ENCODE measurements at places on chromosomes 3 and 15.

- DNase-seq, result no peak
These were observed 60.3 kb upstream of the CCNL1 start for GRCh38 chr3:157220211-157220610.

DNA sequence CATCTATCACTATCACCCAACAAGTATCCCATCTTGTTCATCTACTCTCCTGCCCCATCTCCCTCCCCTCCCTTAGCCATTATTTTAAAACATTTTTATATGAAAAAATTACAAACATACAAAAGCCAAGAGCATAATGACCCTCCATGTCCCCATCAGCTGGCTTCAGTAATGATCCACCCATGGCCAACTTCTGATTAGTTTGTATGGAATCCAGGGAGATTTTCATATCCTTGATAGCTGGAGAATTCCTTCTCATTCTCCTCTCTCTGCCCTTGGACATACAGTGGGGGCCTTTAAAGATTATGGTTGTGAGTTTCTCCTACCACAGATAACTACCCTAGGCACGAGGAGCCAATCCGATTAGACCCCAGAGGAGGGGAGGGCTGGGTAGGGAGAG lies 40.2 kb downstream of the IRAK2 start:
- no peak for DNase-seq

GRCh38 chr15:39948817-39949216 lies 14.9 kb downstream of the EIF2AK4 start:
- DNase-seq, result no peak

- DNase-seq, result no peak
These were observed 252.1 kb downstream of the DOCK3 start for GRCh38 chr3:50926868-50927267.

GRCh38 chr3:106930086-106930485 lies 447.2 kb upstream of the CCDC54 start:
- DNase-seq, result no peak

DNA sequence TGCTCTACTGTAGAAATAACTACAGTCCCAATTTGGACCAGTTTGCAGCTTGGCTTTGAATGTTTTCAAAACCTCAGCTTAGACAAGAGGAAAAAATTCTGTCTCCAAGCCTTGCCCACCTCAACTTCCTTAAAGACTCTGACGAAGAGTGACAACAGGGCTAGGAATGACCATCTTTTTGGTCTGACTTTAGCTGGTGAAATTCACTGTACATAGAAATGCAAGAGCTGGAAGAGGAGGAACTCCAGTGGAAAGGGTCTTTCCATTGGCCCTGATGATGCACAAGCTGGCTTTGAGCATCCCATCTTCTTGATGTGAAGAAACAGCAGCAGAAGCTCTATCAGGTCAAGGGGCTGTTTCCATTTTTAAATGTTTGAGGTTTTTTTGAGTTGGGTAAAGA lies 22.7 kb upstream of the SH3BP5 start:
- DNase-seq, result no peak

DNA sequence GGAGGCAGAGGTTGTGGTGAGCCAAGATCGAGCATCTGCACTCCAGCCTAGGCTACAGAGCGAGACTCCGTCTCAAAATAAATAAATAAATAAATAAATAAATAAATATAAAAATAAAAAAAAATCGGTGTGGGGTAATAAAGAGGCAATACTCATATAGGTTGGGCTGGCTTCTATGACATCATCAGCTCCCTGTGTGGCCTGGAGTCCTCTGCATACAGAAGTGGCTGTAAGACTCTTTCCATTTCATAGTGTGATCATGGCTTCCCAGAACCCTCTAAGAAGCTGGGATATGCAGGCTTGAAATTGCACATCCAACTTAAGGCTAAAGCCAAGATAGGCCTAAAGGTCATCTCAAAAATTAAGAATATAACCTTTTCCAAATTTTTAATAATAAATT lies 101.6 kb downstream of the ZIC4 start:
- DNase-seq, result no peak

DNA sequence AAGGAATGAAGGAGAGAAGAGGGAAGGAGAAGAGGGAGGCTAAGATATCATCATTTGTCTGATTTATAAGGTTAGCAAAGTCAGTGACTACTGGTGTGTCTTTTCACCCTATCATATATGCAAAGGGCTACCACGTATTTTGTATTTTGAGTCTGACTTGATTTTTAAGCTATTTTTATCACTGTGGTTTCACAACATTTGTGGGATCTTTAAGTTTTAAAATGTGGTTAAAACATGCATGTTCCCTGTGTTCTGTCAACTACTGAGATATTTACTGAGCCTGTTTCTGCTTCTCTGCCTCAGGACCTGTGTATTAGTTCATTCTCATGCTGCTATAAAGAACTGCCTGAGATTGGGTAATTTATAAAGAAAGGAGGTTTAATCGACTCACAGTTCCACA lies 22.5 kb upstream of the SPTSSB start:
- no peak for DNase-seq

DNA sequence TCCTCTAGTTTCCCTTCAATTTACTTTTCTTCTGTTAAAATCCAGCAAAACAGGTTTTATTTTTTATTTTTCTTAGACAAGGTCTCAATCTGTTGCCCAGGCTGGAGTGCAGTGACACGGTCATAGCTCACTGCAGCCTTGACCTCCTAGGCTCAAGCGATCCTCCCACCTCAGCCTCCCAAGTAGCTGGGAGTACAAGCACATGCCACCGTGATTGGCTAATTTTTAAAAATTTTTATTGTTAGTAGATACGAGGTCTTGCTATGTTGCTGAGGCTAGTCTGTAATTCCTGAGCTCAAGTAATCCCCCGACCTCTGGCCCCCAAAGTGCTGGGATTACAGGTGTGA lies 41.6 kb downstream of the ILDR1 start:
- no peak for DNase-seq

DNA sequence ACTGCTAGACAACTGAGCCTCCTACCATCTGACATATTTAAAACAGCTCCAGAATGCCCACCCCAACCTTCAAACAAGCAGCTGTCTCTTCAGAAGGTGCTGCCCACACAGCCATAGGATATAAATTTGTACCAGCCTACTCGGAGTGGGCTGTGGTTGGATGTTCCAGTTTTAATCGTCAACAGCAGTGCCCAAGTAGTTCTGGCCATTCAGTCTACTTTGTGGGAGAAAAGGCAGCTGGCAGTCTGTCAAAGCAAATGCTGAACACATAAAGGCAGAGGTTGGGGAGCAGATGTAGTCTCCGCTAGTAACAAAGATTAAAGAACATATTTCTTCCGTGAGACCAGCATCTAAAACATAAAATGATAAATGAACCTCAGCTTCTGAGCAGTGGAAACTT lies 15.9 kb upstream of the ERC2 start:
- DNase-seq, result no peak

DNA sequence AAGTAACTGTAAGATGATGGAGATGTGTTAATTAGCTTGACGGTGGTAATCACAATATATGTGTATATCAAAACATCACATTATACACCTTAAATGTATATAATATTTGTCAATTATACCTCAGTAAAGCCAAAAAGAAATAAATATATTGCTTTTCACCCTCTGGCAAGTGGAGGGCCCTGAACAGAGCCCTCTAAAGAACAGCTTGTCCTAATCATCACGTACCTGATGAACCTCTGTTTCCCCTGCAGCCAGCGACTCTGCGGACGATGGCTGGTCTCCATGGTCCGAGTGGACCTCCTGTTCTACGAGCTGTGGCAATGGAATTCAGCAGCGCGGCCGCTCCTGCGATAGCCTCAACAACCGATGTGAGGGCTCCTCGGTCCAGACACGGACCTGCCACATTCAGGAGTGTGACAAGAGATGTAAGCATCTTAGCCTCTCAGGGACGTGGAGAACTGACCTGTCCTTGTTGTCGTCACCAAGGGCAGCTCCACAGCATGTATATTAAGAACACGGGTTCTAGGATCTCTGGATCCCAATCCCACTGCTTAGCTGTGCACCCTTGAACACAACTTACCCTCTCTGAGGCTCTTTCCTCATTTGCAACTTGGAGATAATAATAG lies 6.3 kb downstream of the THBS1 start:
- no peak for DNase-seq

DNA sequence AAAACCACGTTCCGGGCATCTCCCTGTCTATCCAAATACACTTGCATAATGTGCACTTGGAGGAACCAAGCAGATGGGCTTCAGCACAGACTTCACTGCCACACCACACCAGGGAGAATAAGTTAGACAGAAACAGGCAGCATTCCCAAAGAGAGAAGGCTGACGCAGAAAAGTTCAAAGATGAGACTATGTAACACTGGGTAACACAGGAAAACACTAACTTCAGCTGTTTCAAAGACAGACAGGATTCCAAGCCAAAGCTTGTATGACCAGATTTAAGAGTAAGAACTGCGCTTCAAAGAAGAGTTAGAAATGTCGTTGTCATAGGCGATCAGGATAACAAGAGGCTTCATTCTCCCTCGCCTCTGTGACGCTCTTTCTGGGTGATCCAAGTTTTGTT lies 19.9 kb downstream of the SLC51A start:
- no peak for DNase-seq

DNA sequence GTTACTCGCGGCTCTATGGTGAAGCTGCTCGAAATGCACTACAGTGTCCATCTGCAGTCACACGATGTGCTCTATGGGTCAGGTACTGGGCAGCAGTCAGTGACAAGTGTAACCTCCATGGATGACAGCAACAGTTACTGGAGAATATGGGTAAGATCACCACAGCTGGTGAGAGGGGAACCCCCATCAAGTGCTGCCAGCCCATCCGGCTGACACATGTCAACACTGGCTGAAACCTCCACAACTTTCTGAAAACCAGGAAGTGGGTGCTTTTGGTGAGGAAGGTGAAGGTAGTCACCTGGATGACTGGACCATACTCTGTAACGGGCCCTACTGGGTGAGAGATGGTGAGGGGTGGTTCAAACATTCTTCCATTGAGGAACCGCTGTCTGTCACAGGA lies 87.4 kb upstream of the C15orf39 start:
- no peak for DNase-seq

DNA sequence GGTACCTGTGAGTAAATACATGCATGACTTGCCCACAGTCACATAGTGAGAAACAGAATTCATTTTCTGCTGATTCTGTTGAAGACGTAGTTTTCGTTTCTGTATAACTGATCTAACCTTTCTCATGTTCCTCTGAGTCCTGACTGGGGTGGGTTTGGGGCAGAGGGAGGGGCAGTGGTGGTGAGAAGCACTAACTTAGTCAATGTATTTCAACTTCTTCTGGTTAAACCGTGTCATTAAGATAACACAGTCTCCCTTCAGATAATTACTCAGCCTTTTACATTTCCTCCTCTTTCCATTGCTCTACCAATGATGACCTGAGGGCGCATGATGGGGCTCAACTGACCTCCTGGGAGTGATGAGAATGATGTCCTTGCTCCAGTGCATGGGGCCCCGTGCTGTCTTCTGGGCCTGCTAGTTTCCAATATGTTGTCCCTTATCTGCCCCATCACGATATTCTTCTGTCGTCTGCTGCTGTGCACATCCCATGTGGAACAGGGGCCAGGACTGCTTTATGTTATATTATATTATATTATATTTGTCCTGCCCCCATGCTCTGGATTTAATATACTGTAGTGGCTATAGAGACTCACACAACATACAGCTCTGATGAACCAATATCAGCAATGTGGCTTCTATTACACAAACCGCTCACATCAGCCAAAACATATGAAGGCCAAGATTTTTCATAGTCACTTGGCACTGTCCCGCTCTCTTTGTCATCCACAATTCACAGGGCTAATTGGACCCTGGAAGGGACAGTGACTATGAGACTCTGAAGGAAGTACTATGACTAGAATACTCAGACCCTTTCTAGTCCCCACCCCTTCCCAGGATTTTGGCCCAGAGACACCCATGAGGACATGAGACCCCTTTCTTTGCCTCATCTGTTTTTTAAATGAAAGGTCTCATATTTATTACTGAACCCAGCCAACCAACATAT lies 407.1 kb upstream of the MCTP2 start:
- peak; percentile 69 for DNase-seq

- DNase-seq, result no peak
These were observed 458.3 kb upstream of the CBLB start for GRCh38 chr3:106326941-106327695.

- DNase-seq, result no peak
These were observed 36.7 kb downstream of the PIK3CA start for GRCh38 chr3:179184826-179185225.

DNA sequence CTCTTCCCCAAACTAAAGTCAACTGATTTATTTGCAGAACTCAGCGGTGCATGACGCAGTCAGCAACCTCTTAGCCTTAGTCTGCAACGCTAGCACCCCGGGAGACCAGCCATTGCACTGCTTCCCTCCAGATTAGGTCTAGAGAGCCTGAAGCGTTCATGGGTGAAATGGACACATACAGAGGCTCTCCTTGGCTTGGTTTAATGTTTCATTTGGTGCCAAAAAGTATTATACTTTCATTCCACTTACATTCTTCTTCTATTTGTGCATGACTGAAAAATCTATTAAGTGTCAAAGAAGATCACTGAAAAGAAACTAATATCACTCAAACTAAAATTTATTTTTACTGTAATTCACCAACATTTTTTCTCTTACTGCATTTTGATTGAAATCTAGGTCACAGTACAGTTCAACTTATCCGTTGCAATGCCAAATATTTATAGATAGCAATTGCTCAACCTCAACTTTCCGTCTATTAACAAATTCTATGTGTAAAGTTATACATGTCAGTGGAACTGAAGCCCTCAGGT lies 116.2 kb downstream of the ROBO1 start:
- no peak for DNase-seq

GRCh38 chr3:155664925-155665695 lies 79.8 kb downstream of the PLCH1 start:
- peak; percentile 43 for DNase-seq

DNA sequence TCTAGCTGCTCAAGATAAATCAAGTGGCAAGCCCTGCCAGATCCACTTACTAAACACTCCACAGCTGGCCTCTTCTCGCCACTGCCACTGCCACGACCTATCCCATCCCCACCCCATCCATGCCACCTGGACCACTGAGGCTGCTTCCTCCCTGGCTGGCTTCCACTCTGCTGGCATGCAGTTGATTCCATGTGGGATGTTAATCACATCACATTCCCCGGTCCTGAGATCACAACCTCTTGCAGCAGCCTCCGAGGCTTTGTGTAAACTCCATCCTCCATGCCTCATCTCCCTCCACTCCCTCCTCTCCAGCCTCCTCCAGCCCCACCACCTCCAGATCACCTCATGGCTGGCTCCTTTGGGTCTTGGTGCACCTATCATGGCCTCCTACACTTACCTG lies 7.7 kb downstream of the NCKIPSD start:
- no peak for DNase-seq

GRCh38 chr15:99438691-99439523 lies 126.9 kb upstream of the MEF2A start:
- DNase-seq, result no peak

DNA sequence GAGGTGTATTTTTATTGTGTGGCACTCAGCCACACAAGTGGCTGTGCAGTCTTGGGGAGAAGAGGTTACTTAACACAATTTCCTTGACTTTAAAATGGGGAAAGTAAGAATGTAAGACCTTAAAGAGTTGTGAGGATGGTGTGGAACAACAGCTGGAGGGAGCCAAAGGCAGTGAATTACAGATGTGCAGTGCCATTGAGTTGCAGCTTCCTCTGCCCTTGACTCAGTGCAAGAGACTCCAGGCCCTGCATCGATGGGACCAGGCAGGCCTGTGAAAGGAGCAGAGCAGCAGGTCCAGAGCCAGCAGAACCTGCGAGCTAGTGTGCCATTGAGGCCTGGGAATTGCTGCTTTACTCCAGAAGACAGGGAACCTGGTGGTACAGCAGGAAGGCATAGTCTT lies 27.2 kb downstream of the EEFSEC start:
- DNase-seq, result no peak

Measured in hindlimb muscle (tissue), 1 donor.